Activated CD4-positive, CD25-positive, alpha-beta regulatory T cell treated with anti-CD3 and anti-CD28 coated beads, Interleukin-2, amount 50 U/mL, for 72 hours (primary cell): ENCODE measurements at places on chromosomes 7 and 10.

GRCh38 chr10:27642023-27642589 is 103.5 kb downstream of the MKX start:
- DNase-seq, result no peak

GRCh38 chr7:81608748-81609382 is 161.0 kb downstream of the HGF start:
- DNase-seq, result no peak

DNA sequence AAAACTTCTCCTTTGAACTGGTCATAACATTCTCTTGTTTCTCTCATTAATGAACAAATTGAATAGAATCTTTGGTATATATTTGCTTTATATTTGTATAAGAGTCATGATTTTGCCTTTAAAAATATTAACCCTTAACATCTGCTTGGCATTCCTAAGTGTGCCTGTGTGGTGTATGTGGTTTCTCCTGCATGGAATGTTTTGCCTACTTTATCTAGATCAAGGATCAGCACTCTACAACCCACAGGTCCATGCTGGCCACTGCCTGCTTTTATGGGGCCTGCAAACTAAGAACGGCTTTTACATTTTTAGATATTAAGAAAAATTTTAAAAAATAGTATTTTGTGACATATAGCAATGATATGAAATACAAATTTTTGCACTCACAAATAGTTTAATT is 4.3 kb upstream of the LAMB4 start:
- DNase-seq, result no peak

GRCh38 chr7:27464970-27465369 is 197.7 kb downstream of the HIBADH start:
- no peak for DNase-seq

- no peak for DNase-seq
Measured at GRCh38 chr7:10824154-10824553, 149.5 kb upstream of the PHF14 start.

GRCh38 chr7:48390388-48391327 is 219.4 kb downstream of the ABCA13 start:
- no peak for DNase-seq

GRCh38 chr7:157001920-157002818 is 8.3 kb downstream of the MNX1 start:
- DNase-seq, result no peak

DNA sequence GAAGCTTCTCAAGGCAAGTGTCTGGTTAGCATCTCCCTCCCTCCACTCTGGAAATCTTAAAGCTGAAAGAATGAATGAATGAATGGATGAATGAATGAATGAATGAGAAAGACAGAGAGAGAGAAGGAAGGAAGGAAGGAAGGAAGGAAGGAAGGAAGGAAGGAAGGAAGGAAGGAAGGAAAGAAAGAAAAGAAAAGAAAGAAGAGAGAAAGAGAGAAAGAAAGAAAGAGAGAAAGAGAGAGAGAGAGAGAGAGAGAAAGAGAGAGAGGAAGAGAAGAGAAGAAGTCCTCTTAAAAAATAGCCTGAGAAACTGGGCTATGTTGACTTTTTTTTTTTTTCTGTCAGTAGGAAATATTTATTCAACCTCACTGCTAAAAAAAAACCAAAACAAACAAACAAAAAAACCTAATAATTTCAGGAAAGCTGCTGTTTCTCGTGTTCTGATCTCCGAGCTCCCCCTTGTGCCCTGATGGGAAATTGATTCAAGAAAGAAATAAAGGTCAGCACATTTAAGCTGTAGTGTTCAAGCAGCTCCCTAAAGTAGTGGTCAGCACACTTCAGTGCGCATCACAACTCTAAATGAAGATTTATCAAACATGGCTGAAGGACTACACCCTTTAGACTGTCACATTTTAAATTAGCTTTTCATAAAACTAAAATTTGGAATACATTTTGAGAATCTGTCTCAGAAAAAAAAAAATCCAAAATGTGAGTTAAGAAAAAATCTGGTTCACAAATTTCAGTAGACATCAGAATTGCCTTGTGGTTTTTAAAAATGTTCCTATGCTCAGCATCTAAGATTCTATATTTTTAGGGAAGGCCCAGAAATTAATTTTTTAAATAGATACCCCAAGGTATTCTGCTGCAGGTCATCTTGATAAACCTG is 154.3 kb downstream of the ELAPOR2 start:
- no peak for DNase-seq

DNA sequence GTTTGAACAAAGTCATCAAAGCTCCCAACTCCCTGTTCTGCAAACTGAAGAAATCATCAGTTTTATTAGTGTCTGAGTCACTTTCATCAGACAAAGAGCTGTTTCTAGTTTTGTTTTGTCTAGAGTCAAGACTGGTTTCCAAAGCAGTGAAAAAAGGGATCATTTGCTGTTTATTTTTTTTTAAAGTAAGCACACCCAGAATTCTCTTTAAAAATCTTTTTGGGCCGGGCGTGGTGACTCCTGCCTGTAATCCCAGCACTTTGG is 972.0 kb upstream of the CELF2 start:
- DNase-seq, result no peak

DNA sequence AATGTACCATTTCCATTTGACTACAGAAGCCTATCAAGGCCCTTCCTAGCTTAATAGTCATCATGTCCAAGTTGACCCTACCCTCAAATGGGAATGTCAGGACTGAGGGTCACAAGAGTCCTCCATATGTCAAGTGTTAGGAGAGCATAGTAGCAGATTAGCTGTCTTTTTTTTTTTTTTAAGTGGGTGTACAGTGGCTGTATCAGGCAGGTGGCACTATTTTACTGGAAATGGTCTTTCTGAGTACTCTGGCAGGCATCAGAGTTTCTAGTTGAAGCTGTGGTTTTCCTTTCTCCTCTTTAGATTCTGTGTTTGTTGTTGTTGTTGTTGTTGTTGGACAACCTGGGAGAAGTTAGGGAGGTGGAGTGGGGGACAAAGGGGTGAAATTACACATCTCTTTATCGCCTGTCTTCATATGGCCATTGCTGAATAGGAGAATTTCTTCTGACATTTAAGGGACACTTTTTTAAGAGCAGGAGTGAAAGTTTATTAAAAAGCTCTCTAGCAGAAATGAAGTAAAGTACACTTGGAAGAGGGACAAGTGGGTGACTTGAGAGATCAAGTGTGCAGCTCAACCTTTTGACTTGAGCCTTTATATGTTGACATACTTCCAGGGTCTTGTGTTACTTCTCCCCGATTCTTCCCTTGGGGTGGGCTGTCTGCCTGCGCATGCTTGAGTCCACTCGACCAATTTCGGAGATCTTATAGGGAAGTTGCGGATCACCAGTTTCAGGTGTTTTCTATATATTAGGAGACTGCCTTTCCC is 104.1 kb upstream of the FOXP2 start:
- no peak for DNase-seq

- DNase-seq, result no peak
Measured at GRCh38 chr10:70461397-70462348, 16.9 kb upstream of the PALD1 start.

DNA sequence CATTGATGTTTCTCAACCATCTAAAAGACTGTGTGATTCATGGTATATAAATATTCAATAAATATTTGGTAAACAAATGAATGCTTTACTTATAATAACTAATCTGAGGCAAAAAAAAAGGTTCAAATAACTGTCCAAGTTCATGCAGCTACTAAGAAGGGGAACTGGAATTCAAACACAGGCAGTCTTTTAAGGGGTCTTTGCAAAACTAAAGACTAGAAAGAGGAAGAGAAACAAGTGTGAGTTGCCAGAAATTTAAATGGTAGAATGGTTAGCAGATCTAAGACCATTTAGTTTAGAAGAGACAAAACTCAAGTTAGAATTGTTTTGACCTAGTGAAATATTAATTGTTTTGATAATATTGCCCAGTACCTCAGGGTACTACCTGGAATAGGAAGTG is 642.0 kb upstream of the LRRN3 start:
- DNase-seq, result no peak

GRCh38 chr7:142739923-142740492 is 9.3 kb upstream of the PRSS1 start:
- DNase-seq, result no peak

GRCh38 chr7:78675511-78675910 is 778.0 kb downstream of the MAGI2 start:
- DNase-seq, result no peak

- DNase-seq, result peak; percentile 53
Measured at GRCh38 chr7:43648473-43649406, 65.8 kb downstream of the STK17A start.

GRCh38 chr7:116812860-116813259 is 49.5 kb upstream of the CAPZA2 start:
- DNase-seq, result no peak

- no peak for DNase-seq
Measured at GRCh38 chr10:131055437-131055836, 256.1 kb downstream of the TCERG1L start.

GRCh38 chr7:11168650-11169170 is 195.0 kb downstream of the PHF14 start:
- no peak for DNase-seq

- no peak for DNase-seq
Measured at GRCh38 chr10:31947144-31947926, 18.7 kb upstream of the ARHGAP12 start.

GRCh38 chr10:93445097-93445960 is 36.8 kb downstream of the MYOF start:
- DNase-seq, result no peak

GRCh38 chr10:74156919-74157289 is 5.9 kb downstream of the ADK start:
- DNase-seq, result no peak

DNA sequence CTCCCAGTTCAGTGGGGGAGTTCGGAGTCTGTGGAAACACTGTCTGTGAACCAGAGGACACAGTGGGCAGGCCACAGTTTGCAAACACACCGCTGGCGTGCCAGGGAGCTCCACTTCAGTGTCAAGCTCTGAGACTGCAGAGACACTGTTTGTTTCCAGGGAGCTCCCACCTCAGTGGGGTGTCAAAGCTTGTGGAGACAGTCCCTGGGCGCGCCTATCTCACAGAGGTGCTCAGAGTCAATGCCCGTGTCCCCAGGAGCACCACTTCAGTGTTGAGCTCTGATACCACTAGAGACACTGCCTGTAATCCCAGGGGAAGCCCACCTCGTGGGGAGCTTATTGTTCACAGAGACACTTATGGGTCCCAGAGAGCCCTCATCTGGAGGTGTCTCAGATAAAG is 4.3 kb downstream of the MYO1G start:
- DNase-seq, result no peak

DNA sequence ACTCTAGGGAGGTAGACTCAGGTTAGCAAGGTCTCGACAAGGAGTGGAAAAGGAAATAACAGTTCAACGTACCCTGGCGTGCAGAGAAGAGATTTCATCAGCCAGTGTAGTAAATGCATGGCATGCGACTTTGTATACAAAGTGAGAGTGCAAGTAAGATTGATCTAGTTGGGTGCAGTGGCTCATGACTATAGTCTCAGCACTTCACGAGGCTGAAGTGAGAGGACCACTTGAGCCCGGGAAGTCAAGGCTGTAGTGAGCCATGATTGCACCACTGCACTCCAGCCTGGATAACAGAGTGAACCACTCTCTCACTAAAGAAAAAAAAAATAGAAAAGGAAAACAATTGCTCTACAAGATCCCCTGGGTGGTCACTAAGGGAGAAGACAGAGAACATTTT is 528.6 kb downstream of the SORCS1 start:
- no peak for DNase-seq

GRCh38 chr10:99685597-99685967 is 26.3 kb downstream of the ENTPD7 start:
- no peak for DNase-seq

DNA sequence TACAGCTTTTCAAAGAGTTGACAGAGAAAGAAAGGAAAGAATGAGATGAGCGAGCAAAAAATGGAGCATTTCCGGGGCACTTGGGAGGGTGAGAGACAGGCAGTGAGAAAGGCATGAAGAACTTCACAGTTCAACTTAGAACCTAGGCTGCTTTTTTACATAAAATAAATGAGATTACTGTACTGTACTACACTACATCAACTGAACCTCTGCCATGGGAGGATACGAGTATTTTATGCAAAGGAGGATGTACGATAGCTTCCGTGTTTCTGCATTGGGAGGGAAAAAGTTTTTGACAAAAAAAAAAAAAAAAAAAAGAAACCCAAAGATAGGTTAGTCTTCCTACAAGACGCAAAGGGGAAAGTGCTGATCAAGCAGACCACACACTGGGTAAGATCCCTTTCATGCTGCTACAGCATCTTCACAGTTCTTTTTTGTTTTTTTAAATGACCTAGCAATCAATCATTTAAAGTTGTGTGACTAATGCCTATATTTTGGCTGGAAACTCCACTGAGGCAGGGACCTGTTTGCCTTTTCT is 88.0 kb downstream of the RAPGEF5 start:
- no peak for DNase-seq

DNA sequence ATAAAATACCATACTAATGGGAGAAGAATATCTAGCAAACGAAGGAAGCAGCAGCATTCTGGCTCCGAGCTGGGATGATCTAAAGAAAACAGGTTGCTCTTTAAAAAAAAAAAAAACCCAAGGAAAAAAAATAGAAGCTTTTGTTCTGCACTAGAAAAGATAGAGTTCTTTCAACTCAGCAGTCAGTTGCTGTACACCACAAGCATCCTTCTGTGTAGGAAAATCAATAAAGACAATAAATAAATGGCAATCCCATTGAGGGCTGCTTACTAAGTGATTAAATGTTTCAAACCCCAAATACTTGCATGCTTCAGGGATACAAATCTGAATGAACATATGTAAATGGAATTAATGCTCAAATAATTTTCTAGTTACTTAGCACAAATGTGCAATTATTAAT is 207.1 kb downstream of the TEX36 start:
- DNase-seq, result no peak

- DNase-seq, result no peak
Measured at GRCh38 chr7:116547347-116547746, 22.5 kb downstream of the CAV1 start.

- DNase-seq, result no peak
Measured at GRCh38 chr10:49076319-49076718, 39.0 kb downstream of the VSTM4 start.

DNA sequence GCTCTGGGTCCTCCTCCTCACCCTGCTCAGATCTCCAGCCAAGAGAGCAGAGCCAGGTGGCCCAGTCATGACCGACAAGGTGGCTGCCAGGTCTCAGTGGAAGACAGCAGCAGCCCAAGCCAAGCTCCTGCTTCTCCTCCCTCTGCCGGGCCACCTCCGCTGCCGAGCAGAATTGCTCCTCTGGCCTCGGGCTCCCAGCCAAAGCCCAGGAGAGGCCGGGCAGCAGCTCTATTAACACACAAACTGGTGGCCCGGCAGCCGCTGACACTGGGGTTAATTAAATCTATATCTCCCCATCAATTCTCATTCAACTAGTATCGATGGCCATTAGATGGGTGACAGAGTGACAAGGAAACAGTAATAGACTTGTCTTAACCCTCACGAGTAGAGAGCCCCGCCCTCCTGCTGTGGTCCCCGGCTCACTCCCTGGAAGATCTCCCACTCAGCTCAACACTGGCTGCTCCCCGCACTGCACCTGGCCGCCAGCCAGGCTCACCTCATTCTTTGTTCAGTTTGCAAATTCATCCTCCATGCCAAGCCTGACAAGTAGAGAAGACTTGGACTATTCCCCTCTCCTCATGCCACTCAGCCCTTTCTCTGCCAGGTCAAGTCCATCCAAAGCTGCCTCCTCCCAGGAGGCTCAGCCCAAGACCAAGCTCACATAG is 74.1 kb upstream of the UNC5B start:
- no peak for DNase-seq
